ENCODE measurements at places on chromosomes 1 and 21.

- no peak for DNase-seq
Measured at GRCh38 chr21:35007348-35007747, 41.8 kb downstream of the RUNX1 start.

- DNase-seq: no peak
Measured at GRCh38 chr21:41576013-41576615, 68.2 kb upstream of the TMPRSS2 start.

GRCh38 chr21:46556802-46557201 lies 48.1 kb downstream of the S100B start:
- DNase-seq: no peak

GRCh38 chr21:46150491-46151121 lies 4.8 kb downstream of the FTCD start:
- no peak for DNase-seq

- DNase-seq: no peak
Measured at GRCh38 chr1:56146449-56146848, 432.9 kb downstream of the PLPP3 start.

- DNase-seq: no peak
Measured at GRCh38 chr1:213106298-213106697, 55.3 kb downstream of the RPS6KC1 start.

GRCh38 chr1:145747398-145748247 lies 28.3 kb downstream of the CD160 start:
- DNase-seq: no peak

DNA sequence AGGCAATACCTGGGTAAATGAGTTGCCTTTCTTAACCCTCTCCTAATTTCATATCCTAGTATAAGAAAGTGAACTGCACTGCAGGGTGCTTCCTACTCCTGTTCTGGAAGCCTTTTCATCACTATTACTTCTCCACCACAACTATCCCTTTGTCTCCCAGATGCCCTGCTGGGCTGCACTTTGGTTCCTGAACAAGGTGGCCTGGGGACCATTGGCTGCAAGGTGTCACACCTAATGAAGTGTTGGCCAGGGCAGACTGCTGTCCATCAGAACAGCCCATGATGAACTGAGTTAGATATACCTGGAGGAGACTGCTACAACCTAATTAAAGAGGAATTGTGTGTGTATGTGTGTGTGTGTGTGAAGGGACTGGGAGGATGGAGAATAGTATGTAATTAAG lies 1.9 kb upstream of the KLHDC8A start:
- no peak for DNase-seq

DNA sequence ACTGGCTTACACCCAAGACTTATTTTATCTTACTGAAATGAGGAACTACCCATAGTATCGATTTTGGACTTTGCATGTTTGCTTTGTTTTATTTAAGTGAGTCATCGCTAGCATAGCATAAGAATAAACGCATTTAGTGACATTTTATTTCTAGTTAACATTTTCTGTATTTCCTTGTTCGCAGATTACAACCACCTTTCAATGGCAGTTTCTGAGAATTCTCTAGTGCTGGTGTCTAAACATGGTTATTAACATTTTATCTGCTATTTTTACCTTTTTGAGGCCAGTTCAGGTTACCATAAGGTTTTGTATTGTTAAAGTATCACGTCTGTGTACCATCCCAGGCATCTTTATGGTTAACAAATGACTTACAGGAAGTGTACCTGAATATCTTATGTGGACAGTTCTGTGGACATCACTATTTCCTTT lies 24.5 kb downstream of the EEIG2 start:
- DNase-seq: no peak

- DNase-seq: no peak
Measured at GRCh38 chr1:76715474-76715873, 151.8 kb upstream of the ST6GALNAC5 start.

- no peak for DNase-seq
Measured at GRCh38 chr1:92730476-92730875, 54.4 kb downstream of the EVI5 start.

GRCh38 chr1:180123463-180123936 lies 31.2 kb upstream of the QSOX1 start:
- DNase-seq: no peak

- DNase-seq: no peak
Measured at GRCh38 chr1:96861836-96862235, 140.3 kb downstream of the PTBP2 start.

GRCh38 chr1:211630236-211631081 lies 45.0 kb downstream of the NEK2 start:
- no peak for DNase-seq

GRCh38 chr21:20311234-20311787 lies 686.9 kb upstream of the NCAM2 start:
- DNase-seq: no peak
